Common myeloid progenitor, CD34-positive (primary cell): ENCODE measurements at places on chromosomes 2 and 18.

- DNase-seq, result no peak
Observed at GRCh38 chr18:57029761-57030160, 117.1 kb upstream of the BOD1L2 start.

DNA sequence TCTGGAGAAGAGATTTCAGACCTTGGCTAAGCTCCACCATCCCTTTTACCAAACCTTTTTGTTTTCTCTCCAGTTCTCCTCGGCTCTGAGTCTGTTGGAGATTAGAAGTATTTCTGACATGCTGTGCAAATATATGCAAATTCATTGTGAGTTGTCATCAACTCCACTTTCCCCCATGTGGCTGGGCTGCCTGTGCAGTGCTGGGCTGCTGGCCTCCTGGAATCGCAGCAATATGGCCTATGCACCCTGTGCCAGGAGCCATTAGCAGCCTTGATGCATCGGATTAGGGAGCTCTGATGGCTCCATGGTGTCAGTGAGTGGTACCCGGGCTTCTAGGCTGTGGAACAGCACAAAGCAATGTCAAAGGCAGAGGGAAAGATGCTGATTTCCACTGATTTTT, 80.0 kb downstream of the GPR39 start:
- DNase-seq, result no peak

GRCh38 chr2:69954084-69954483, 7.3 kb downstream of the ASPRV1 start:
- DNase-seq, result no peak

GRCh38 chr2:35294636-35295263, 1060.8 kb upstream of the CRIM1 start:
- no peak for DNase-seq

- no peak for DNase-seq
Observed at GRCh38 chr2:23335550-23335949, 49.4 kb upstream of the KLHL29 start.

DNA sequence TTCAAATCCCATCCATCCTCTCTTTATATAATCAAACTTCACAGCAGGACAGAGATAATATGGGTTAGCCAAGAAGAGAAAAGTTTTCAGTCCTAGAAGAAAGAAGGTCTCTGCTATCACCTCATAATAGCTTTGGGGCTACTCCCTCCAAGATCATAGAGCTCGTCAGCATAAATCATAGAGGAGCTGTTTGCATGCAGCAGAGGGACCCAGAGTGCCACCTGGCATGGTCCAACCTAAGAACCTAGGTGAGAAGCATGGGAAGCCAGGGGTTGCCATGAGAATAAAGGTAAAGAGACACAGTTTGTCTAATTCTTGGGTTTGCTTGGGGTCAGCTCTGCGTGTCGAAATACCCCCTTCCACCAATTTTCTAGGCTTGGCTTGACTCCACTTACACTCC, 87.1 kb upstream of the CYP1B1 start:
- no peak for DNase-seq

- peak; percentile 75 for DNase-seq
Observed at GRCh38 chr2:21317131-21317530, 193.4 kb downstream of the TDRD15 start.

DNA sequence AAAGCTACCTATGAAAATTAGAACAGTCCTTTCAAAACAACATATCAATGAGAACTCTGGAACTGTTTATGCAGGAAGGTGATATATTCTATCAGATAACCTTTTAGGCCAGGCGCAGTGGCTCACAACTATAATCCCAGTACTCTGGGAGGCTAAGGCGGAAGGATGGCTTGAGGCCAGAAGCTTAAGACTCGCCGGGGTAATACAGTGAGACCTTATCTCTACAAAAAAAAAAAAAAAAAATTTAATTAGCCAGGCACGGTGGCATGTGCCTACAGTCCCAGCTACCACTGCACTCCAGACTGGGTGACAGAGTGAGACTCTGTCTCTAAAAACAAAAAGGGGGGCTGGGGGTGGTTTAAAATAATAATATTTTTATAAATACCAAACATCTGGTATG, 77.9 kb downstream of the OSBPL1A start:
- DNase-seq, result no peak

DNA sequence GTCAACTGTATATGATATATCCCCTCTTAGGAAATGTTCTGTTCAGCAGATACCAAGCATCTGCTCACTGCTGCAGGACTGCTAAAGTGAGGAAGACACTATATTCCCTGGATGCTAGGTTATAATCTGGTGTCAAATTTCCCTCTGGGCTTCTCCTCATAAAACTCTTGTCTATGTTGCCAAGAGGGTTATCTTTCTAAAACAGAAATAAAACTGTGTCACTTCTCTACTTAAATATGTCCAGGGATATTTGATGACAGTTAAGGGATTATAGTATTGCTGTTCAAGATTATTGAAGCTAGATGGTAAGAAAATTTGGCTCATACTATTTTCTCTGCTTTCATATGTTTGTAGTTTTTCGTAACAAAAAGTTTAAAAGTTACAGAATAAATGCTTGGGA, 30.5 kb upstream of the SNRNP27 start:
- DNase-seq, result no peak

- DNase-seq, result no peak
Observed at GRCh38 chr18:35969676-35970075, 2.8 kb upstream of the RMP24 start.

DNA sequence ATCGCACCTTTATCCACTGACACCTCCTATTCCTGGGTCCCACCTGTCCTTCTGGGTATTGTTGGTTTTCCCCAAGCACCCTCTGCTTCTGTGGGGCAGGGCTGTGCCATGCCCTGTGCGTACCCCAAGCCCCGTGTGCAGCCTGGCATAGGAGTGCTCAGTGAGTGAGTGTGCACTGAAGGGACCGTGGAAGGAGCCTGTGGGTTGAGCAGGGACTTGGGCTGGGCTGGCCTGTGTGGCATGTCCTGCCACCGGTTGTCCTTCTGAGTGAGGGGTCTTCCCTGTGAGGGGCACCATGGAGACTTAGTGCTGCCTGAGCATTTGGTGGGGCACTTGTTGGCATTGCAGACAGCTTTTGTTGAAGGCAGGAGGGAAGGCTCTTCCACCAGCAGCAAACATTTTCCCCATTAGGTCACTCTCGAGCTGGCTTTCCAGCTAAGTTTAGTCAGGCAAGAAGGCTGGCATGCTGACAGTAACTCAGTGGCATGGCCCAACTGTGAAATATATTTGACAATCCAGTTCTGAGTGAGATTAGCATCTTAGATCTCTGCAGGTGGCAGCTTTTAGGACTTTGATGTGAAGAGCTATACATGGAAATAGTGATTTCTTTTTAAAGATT, 64.7 kb downstream of the LPIN1 start:
- no peak for DNase-seq

DNA sequence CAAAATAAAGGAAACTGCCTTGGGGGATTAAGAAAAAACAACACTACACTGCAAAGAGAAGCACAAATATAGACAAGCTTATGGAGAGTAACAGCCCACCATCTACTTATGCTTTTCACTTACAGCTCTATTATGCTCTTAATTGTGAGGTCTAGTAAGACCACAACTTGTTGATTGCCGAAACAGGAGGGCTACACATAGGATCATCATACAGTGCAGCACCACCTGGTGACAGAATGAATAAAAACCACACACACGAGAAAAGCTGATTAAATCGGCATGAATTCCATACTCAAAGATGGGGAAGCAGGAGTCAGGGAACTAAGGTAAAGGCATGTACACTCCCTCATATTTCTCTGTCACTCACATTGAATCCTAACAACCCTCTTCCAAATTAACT, 259.2 kb downstream of the IKZF2 start:
- peak; percentile 52 for DNase-seq

- no peak for DNase-seq
Observed at GRCh38 chr2:102149644-102150455, 7.3 kb downstream of the IL1R1 start.
